ENCODE measurements at places on chromosomes 4 and X. TPM values are rescaled to one million over a fixed set of nuclear protein-coding genes. Genes with fewer than 3 reads are reported as not detected.

Gene HEPH
- not detected for total RNA-seq

Gene GSX2
- not detected for total RNA-seq

Gene PAGE5
- total RNA-seq, result not detected

Gene DRP2
- total RNA-seq, result 0.28 TPM

Gene TMPRSS11A
- not detected for total RNA-seq

Gene ERAS
- total RNA-seq, result not detected

Gene HSFX4
- not detected for total RNA-seq

GRCh38 chr4:54539500-54540029, 118.2 kb upstream of the KIT start:
- no peak for DNase-seq

DNA sequence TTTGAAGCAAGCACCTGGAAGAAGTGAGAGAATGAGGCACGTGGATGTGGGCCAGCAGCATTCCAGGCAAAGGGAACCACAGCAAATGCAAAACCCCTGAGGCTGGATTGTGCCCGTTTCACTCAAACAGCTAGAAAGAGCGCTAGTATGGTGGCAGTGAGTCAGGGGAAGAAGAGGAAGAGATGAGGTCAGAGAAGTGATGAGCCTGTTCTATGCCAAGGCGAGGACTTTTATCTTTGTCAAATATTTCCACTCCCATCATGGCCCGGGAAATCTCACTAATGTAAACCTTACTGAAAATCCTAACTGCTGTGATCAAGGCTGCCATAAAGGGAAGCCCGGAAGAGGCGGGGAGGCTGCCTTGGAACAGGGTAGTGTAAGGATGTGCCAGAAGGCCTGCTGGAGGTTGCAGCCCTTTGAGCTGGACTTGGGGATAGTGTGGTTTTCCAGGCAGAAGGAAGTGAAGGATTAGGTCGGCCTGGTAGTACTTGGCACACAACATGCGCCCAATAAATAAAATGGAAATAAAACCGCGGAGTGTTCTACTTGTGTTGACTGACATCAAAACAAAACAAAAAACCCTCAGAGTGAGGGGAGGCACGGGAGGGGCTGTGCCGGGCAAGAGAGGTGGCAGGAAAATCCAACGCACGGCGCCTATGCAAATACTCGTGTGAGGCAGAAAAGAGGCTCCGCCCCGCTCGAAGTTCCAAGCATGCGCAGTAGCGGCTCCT, 1.2 kb upstream of the CDK16 start:
- DNase-seq, result no peak

DNA sequence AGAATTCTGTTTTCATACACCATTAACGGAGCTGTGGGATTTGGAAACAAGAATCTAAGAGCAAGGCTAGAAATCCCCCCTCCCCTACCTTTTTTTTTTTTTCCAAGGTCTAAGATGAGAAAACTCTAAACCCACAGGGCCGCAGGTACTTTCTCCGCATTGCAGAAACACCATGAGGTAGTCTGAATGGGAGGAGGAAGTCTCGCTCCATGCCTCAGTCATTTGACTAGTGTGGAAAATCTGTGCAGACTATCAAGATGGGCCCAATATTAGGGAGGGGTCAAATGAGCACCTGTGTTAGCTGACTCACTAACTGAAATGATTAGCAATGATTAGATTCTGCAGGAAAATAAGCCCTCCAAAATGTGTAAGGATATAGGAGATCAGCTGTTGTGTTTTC, 40.9 kb upstream of the MAP3K15 start:
- DNase-seq, result no peak

DNA sequence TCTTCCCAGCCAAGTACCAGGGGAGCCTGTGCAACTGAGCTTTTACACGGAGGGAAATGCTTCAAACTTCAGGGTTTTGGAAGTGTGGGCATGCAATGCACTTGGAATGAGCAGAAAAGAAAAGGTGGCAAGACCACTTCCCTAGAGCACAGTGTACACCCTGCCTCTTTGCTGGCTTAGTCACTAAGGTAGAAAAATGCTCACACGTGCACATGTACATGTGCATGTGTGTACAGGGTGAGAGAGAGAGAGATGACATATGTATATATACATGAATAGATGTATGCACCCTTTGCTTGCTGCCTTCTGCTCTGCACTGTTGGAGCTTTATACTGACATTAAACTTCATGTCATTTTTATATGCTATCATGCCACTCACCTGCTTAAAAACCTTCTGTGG, 7.9 kb upstream of the KLF3 start:
- no peak for DNase-seq

GRCh38 chr4:16569790-16570189, 328.7 kb downstream of the LDB2 start:
- no peak for DNase-seq

GRCh38 chr4:12846368-12846767, 637.8 kb downstream of the RAB28 start:
- DNase-seq, result no peak

DNA sequence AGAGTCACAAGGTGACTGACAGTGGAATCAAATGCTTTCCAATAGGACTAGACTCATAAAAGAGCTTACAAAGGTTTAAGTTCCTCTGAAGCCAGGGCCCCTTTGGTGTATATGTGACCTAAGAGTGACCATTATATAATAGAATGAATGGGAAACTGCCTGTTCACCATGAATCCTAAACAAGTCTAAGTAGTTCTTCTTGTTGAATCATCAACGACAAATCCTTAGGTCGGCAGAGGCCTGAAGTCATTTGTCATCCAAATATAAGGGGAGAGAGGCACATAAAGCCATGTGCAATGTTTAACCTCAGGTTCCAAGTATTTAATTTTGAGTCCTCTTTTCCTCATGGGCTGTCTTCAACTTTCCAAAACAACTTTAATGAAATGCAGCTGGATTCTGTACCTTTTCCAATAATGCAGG, 122.4 kb downstream of the RASL11B start:
- no peak for DNase-seq

DNA sequence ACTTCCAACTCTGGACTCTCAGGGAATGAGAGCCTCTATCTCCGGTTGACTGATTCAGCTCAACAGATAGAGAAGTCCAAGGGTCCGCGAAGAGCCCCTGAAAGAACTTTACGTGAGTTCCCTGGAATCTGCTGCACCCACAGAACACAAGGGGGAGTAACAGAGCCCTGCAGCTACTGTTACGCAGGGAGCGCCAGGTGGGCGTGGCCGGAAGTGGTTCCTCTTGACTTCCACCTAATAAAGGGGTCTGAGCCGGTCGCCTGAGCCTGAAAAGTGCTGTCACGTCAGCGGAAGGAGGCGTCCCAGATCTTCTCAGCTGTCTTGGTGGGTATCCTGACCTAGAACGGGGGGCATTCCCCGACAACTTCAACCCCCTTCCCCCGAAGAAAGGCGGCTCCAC, at the start of gene MAGEB6:
Gene MAGEB6 (plus strand): TSS at position 237 of the 400 bp plus-strand sequence. CDS start 1,407 bp downstream, outside the sequence.
- no peak for DNase-seq

- DNase-seq, result peak; percentile 80
Observed at GRCh38 chr4:22607382-22607781, 85.4 kb upstream of the GBA3 start.

DNA sequence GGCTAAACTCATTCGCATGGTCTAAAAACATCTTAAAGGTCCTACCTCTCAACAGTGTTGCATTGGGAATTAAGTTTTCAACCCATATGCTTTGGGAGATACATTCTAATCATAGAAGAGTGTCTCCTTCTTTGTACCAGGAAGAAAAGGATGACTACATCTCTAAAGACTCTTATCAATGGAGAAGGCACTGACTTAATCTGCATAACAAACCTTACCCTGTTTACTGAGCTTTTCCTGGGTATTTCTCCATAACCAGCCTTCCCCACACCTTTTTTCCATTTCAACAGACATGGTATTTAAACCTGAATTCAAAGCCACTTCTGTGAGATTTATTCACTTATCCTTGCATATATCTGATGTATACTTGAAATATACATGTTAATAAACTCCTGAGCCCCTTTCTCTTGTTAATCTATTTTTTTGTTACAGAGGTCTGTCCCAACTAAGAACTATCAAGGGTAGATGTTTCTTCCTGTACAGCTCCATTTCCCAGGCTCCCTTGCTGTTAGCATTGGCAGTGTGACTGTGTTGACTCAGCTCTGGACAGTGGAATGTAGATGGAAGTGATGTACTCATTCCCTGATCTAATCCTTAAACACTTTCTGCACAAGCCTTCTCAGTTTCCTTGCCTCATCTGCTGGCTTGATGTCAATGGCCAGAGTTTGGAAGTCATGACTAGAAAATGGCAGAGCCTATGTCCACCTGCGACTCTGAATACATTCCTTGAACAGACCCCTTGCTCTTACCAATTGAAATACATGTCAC, 148.9 kb upstream of the CPEB2 start:
- no peak for DNase-seq

GRCh38 chr4:179095585-179096221, 1653.5 kb upstream of the AGA start:
- DNase-seq, result peak; percentile 58

GRCh38 chr4:67344594-67345380, 200.5 kb downstream of the CENPC start:
- no peak for DNase-seq

DNA sequence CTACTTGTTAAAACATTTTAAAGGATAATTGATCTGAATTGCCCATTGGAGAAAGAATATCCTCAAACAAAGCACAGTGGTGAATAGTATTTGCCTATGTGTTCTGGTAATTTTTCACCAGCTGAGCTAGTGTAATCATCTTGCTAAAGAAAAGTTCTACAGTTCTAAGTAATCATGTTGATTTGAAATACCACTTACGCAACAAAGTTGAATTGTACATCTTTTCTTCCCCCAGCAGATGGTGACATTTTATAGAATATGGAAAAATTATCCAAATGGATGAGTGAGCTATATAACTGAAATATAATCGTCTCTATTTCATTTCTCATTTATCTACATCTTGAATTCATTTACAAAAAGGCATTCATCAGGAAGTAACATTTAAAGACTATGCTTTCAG, 9.7 kb upstream of the ZNF674 start:
- DNase-seq, result no peak

DNA sequence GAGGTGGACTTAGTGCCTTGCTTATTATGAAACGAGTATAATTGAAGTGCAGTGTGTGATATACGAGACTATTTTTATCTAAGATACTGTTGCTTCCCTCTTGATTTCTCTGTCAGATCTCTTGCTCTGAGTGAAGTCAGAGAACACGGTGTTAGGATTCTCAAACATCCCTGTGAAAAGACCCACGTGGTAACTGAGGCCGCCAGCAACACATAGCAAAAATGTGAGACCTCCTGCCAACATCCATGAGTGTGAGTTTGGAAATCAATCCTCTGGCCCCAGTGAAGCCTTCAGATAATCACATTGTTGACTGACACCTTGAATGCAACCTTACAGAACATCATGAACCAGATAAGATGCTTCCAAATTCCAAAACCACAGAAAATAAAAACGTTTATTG, 954.4 kb downstream of the FAT4 start:
- DNase-seq, result no peak

GRCh38 chrX:67619253-67619652, 75.4 kb downstream of the AR start:
- no peak for DNase-seq

DNA sequence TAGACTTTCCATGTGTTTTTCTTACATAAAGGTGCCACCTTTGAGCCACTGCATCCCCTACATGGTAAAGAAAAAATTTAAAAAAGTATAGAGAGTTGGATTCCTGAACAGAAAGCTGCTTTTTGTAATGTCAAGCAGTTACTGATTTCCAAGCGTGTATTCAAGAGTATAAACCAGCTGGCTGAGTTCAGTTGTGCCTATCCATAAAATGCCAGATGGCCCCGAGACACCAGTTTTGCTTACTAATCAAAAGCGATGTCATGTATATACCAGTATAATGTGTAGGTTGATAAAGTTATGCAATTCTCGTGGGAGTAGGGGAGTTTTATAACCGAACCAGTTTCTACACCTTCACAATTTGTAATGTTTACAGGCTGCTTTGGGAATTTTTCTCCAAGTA, 26.2 kb upstream of the PNPLA4 start:
- no peak for DNase-seq

Data from activated CD4-positive, alpha-beta T cell treated with anti-CD3 and anti-CD28 coated beads, Interleukin-2, amount 10 ng/mL, durations not matched to agents 24 days and 14 days (primary cell).